ENCODE measurements at places on chromosomes 13 and 19.

DNA sequence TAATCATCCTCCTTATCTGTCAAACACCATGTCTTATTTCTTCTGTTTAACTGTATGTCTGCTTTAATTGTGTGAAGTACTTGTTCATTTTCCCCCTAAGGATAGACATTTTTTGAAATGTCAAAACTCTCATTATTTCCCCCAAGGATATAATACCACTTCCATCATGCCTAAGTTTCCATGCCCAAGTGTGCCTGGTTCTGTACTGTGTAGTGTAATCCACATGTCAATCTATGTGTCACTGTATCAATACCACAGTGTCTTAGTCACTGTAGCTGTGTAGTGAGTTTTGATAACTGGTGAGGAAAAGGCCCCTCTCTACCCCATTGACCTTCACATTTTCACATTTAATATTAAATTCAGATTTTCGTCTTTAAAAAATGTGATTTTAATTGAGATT, 1265.5 kb downstream of the PCDH9 start:
- no peak for DNase-seq

GRCh38 chr13:47299304-47299703, 402.5 kb upstream of the HTR2A start:
- DNase-seq = no peak

- no peak for DNase-seq
Measured at GRCh38 chr13:50286324-50286723, 271.1 kb downstream of the KCNRG start.

DNA sequence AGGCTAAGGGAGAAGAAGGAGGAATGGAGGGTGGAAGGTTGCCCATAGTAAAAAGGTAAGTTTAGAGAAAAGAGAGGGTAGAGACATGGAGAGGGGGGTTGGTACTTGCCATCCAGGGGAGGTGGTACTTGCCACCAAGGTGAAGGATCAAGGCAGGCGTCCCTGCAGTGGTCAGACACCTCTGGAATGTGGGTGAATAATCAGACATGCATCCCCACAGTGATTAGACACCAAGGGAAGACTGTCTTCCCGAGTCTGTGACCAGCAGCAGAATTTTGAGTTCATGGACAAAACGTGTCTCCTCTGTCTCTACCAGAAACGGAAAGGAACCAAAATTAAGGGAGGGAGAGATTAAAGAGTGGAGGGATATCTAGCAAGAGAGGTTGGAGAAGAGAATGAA, 27.1 kb upstream of the IGFL1 start:
- DNase-seq = no peak

DNA sequence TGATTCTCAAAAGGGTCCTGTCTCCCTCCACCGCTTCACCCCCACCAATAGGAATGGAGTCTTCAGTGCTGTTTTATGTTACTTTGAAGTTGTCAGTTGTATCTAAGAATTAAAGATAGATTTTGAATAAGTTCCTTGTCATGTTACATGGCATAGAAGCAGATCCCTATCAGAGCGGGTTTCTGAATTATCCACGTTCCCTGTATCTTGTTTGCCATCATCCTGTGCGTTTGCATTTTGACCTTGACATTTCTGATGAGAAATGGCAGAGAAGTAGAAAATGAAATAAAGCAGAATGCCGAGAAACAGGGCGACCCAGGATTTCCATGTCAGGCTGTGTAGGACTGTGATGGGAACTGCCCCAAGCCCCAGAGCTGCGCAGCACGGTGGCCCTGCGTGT, 120.7 kb upstream of the RNF113B start:
- DNase-seq = no peak

DNA sequence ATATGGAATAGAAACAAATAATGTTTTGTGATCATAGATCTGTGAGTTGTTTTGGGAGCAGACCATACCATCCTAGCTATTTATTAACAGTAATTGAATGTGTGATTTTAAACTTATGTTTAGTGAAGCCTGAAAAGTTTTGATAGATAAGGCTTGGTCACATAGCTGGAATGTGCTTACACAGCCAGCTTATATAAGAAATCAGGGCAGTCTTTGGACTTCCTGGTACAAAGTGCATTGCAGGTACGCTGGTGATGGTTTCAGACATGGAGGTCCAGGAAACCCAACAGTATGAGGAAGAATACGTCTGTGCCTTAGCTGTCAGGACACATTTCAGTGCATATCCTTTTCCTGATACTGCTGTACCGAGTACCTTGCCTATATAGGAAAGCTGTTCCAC, 2316.2 kb upstream of the PCDH20 start:
- DNase-seq = no peak

DNA sequence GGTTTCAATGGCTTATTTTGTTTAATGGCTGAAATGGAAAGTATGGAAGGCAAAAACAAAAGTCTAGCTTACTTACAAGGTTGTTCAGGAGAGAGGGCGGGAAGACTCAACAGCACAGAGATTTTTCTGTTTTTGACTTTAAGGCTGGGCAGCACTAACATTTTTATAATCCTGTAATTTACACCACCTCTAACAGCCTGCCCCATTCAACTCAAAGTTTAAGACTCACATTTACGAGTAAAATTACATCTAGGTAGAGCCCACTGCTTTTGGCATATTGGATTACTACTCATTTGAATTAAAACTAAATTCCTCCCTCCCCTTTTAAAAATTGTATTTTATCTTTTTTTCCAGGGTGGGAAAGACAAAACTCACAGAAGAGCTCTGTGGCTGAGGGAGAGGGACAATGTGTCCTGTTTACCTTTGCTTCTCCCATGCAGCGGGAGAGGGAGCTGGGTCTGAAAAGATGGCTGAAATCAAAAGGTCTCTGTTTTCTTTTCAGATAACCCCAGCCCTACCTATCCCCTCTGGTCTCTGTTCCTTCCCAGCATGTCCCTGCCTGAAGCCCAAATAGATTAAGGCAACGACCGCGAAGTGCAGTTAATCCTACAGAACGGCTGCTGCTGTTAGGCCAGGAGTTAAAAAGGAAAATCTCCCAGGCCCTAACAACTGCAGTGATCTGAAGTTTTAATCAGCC, 6.6 kb downstream of the EFNB2 start:
- no peak for DNase-seq

DNA sequence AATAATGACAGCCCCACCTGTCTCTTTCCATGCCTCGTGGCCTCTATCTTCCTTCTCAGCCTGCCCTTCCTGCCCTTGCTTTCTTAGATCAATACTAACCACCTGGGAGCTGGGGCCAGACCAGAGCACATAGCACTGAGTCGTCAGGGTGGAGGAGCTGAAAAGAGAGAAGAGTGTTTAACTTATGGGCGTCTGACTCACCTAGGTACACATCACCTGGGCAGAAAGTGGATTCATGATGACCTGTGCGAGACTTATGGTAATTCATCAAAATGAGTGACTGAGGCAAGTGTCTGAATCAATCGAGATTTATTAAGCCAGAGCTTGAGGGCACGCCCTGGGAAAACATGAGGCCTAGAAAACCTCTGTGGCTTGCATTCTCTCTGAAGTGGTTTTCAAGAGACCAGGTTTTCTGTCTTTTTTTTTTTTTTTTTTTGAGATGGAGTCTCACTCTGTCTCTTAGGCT, 19.2 kb downstream of the CEACAM6 start:
- DNase-seq = no peak

DNA sequence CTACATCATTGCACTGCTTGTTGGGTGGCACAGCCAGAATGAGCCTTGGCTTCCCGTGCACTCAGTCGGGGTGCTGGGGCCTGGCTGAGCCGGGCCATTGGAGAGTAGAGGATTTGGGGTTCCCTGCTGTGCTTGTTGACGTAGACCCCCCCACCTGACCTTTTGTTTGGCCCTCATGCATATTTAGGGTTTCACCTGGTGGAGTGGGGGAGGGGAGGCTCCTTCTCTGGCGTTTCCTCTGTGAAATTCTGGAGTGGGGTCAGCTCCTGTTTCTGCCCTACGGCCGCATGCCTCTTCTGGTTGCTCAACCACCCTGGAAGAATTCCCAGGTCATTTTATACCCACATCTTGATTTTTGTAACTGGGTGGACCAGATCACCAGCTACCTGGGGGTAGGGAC, 82.8 kb downstream of the SIPA1L3 start:
- no peak for DNase-seq

- no peak for DNase-seq
Measured at GRCh38 chr19:2227415-2228156, 8.5 kb downstream of the PLEKHJ1 start.

- no peak for DNase-seq
Measured at GRCh38 chr13:51601601-51602565, 17.6 kb downstream of the WDFY2 start.

- DNase-seq = no peak
Measured at GRCh38 chr13:36766295-36766694, 52.7 kb upstream of the RFXAP start.

- DNase-seq = no peak
Measured at GRCh38 chr19:47779524-47780214, 1.2 kb downstream of the SELENOW start.

DNA sequence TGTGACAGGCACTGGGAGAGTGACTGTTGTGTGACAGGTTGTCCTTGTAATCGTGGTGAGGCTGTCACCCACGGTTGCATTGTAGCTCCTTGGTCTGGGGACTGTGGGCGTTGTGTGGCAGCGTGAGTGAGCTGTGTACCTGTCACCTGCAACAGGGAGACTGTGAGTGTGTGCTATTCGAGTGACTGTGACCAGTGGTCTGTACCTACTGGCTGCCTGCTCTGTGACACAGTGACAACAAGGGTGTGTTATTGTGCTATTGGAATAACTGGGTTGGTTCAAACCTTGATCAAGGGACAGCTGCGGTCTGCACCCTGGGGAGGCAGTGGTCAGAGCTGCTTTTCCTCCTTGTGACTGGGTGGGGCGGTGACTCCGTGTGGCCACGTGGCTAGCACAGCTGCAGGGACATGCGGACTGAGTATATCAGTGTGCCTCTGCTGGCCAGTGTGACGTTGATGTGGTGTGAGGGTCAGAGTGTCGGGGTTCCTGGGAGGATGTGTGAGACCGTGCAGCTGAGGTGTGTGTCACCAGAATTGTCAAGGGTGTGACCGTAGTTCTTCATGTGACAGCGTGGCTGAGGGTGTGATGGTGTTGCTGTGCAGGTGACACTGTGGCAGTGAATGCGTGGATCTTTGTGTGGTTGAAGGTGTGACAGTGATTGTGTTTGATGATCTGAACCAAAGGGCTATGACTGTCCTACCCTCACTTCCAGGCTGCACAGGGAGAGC, 10.1 kb upstream of the NFIX start:
- DNase-seq = no peak

DNA sequence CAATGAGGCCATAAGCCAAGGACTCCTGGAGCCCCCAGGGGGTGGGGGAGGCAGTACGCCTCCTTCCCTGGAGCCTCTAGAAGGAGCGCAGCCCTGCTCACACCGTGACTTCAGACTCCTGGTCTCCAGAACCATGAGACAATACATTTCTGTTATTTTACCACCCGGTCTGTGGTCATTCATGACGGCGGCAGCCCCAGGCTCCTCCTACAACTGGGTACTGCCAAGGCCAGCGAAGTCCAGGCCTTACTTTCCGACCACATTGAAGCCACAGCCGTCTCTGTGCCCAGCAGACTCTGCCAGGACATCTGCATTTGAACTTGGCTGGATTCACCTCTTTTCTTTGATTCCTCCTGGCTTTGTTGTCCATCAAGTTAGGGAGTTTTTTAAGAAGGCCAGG, 10.5 kb downstream of the GNG7 start:
- no peak for DNase-seq

DNA sequence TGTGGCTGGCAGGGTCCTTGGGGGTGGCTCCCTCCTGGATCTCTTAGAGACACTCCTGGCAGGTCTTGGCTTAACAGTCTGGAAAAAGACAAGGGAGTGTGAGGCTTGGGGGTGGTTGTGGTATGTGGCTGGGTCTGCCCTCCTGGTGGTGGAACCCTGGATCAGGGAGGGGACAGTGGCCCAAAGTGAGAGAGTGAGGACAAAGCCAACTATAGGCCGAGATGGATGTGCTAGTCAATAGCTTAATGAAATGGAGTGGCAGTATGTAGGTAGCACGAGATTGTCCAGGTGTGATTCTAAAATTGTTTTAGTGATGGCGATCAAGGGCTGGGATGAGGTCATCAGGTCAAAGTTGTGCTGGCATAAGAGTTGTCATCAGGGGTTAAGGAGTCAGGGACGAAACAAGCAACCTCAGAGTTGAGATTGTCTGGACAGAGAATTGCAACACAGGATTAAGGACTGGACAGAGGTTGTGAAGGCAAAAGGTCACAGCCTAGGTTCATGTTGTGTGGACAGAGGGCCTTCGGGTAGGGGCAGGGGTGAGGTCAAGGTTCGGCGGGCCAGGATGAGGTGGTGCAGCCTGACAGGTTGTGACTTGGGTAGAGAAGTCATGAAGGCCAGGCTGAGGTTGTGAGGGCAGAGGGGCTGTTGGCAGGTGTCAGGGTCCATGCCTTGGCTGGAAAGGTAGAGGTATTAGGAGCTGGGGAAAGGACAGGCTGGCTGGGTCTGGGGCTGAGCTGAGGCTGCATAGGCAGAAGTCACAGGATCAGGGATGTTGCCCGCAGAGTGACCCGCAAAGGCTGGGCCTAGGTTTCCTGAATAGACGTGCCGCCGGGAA, 4.5 kb upstream of the RASAL3 start:
- DNase-seq = no peak

DNA sequence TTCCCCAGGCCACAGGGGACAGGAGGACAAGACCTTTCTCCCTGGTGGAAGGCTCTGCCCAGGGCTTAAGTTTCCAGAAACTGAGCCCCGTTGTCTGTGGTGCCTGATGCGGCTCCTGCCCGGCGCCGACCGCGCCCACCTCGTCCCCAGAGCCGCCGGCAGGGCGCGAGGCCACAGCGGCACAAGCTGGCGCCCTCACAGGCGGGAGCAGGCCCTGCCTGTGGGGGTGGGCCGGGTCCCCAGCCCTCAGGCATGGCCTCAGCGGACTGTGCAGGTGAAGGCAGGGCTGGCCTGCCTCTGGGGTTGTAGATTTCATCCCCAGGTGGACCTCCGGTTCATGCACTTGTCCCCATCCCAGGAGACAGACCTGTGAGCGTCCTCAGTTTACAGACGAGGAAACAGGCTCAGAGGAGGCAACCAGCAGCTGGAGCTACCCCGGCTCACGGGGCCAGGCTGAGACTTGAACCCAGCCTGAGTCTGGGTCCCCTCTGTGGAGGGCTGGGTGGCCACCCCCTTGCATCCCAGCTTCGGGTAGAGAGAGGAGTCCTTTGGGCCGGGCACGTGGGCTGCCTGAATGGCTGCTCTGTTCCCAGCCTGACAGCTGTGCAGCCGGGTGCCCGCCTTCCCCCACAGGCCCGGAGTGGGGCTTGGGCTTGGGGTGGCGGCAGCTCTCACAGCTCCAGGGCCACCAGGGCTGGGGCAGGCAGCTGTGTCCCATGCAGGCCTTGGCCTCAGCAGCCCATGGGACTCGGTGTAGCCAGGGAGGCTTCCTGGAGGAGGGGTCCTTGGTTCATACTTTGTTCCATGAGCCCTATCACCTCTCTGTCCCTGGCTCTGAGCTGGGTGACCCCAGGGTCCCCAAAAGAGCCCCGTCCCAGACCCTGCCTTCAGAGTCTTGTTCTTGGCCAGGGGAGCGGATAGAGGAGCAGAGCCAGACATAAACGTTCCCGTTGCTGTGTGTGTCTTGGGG, 26.8 kb downstream of the PIAS4 start:
- DNase-seq = no peak

- no peak for DNase-seq
Measured at GRCh38 chr13:101785858-101786257, 333.4 kb downstream of the ITGBL1 start.
